SJSA1 (cell line): ENCODE measurements at places on chromosomes 7 and 10. TPM values are rescaled to one million over a fixed set of nuclear protein-coding genes. Genes with fewer than 3 reads are reported as not detected.

DNA sequence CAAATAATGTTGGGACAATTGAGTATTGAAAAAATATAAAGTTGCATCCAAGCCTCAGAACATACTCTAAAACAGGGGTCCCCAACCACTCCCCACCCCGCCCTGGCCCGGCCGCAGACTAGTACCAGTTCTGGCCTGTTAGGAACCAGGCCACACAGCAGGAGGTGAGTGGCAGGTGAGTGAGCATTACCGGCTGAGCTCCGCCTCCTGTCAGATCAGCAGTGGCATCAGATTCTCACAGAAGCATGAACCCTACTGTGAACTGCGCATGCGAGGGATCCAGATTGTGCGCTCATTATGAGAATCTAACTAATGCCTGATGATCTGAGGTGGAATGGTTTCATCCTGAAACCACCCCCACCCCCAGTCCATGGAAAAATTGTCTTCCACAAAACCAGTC is 19.4 kb downstream of the HIPK2 start:
- H3K27ac ChIP-seq: no peak overlapping the region
- DNase-seq: no peak
- peaks cover 5% of the 10 kb centered on the region for H3K4me1 ChIP-seq
- peaks cover 2% of the 10 kb centered on the region; the same call in 1 of the 2 replicates for H3K36me3 ChIP-seq
- no peak overlapping the region for H3K4me3 ChIP-seq

DNA sequence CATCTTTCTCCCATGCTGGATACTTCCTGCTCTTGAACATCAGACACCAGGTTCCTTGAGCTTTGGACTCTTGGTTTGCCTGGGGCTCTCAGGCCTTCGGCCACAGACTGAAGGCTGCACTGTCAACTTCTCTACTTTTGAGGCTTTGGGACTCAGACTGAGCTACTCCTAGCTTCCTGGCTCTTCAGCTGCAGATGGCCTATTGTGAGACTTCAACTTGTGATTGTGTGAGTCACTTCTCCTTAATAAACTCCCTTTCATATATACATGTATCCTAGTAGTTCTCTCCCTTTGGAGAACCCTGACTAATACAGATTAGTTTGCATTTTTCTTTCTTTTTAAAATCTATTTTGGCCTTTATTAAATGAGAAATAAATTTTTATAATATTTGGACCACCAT is 276.2 kb upstream of the SEMA3C start:
- H3K4me3 ChIP-seq: no peak overlapping the region
- no peak overlapping the region for H3K27ac ChIP-seq
- DNase-seq: no peak
- peaks cover 8% of the 10 kb centered on the region; the same call in 1 of the 2 replicates for H3K4me1 ChIP-seq

- H3K4me1 ChIP-seq: no peaks in the 10 kb centered on the region
- DNase-seq: no peak
- H3K4me3 ChIP-seq: no peak overlapping the region
- H3K36me3 ChIP-seq: no peaks in the 10 kb centered on the region
- no peaks in the 10 kb centered on the region for H3K27me3 ChIP-seq
- no peak overlapping the region for H3K27ac ChIP-seq
Observed at GRCh38 chr7:37409461-37409860, 39.2 kb downstream of the ELMO1 start.

DNA sequence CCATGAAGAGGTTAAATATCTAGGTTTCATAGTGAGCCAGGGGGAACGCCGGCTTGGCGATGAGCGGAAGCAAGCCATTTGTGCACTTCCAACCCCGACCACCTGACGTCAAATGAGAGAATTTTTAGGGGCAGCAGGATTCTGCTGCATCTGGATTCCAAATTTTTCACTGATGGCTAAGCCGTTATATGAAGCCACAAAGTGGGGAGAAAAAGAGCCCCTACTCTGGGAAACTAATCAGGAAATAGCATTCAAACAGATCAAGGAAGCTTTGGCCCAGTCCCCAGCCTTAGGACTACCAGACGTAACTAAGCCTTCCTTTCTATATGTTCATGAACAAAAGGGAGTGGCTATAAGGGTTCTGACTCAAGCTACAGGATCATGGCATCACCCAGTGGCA is 12.9 kb upstream of the ADCK2 start:
- no peak overlapping the region for H3K4me3 ChIP-seq
- no peaks in the 10 kb centered on the region for H3K36me3 ChIP-seq
- H3K27me3 ChIP-seq: no peaks in the 10 kb centered on the region
- H3K27ac ChIP-seq: no peak overlapping the region
- peaks cover 9% of the 10 kb centered on the region for H3K4me1 ChIP-seq

DNA sequence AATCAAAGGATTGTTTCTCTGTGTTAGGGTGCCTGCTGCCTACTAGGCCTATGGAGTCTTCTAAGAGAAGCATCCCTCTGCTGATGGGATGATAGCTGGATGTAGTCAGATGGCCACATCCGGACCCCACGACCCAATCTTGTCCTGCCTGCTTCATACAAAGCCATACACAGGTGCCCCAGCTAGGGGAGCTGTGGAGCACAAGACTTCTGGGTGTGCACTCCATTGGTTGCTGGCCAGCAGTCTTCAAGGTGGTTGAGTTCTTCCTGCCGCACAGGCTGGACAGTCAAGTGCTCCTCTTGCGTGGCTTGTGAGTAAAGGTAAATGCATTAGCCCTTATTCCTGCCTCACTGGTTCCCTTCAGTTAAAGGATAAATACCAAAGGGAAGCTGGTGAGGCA is 120.2 kb downstream of the TEX36 start:
- no peaks in the 10 kb centered on the region for H3K4me1 ChIP-seq
- DNase-seq: no peak
- peaks cover 11% of the 10 kb centered on the region for H3K27me3 ChIP-seq
- H3K4me3 ChIP-seq: no peak overlapping the region
- no peaks in the 10 kb centered on the region for H3K36me3 ChIP-seq
- H3K27ac ChIP-seq: no peak overlapping the region

The KIF11 gene
- total RNA-seq: 79.7 and 93.0 TPM in 2 replicates

The NPTX2 gene
- total RNA-seq: 138 and 160 TPM in 2 replicates

The IFIT2 gene
- 0.44 and 2.2 TPM in 2 replicates for total RNA-seq

DNA sequence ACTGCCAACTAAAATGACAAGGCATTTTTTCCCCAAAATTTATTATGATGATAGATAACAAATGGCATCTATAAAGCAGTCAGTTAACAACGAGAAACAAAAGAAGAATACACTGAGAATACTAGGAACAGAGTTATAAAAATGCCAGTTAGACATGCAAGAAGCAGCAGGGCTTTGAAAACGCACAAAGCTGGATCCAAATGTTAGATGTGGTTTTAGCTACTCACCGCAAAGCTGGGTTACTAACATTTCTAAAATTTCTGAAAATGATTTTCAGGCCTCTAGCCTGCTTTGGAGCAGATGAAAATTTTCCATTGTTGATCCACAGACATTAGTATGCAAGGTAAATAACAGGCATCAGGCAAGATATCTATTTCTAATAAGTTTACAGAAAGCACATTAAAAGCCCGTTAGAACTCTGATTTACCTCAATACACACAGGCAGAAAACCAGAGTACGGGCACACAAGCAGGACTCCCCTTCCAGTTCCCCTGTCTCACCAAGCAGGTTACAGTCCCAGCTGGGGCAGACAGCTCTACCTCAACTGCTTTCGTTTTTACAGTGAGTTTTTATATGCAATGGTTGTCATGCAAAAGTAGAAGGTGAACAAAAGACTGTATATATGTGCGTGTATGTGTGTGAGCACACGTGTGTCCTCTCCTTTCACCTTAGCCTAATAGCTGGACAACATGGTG is 37.9 kb downstream of the GLI3 start:
- H3K27ac ChIP-seq: no peak overlapping the region
- no peak overlapping the region for H3K4me3 ChIP-seq
- no peaks in the 10 kb centered on the region for H3K27me3 ChIP-seq
- no peaks in the 10 kb centered on the region; the same call in 1 of the 2 replicates for H3K36me3 ChIP-seq
- DNase-seq: no peak
- H3K4me1 ChIP-seq: no peaks in the 10 kb centered on the region

GRCh38 chr7:30212701-30213111 is 71.7 kb upstream of the ZNRF2 start:
- DNase-seq: no peak
- H3K4me1 ChIP-seq: no peaks in the 10 kb centered on the region
- H3K36me3 ChIP-seq: no peaks in the 10 kb centered on the region
- H3K27ac ChIP-seq: no peak overlapping the region
- no peak overlapping the region for H3K4me3 ChIP-seq

- no peak overlapping the region for H3K4me3 ChIP-seq
- H3K36me3 ChIP-seq: no peaks in the 10 kb centered on the region
- peaks cover 22% of the 10 kb centered on the region; the same call in 1 of the 2 replicates for H3K27me3 ChIP-seq
- no peak overlapping the region for H3K27ac ChIP-seq
- DNase-seq: no peak
- no peaks in the 10 kb centered on the region for H3K4me1 ChIP-seq
Observed at GRCh38 chr10:6530211-6530840, 49.8 kb downstream of the PRKCQ start.
